Large intestine (tissue), 12 donors: ENCODE measurements at places on chromosomes 7 and 10. TPM values are rescaled to one million over a fixed set of nuclear protein-coding genes. Genes with fewer than 3 reads are reported as not detected.

DNA sequence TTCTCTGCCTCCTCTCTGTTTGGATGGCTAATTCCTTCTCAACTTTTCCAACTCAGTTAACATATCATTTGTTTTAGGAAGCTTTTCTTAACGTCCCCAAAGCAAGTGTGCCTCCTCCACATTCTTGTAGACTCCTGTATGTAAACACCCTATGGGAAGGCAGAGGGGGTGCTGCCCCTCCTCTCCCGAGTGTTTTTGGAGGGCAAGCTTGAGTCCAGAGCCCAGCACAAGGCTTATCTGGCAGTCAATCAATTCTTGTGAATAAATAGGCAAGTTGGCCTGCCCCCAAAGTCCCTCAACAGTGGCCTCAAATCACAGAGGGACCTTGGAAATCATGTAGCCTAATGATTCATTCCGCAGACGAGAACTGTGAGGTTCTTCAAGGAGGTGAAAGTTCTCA, 305.6 kb downstream of the RPS24 start:
- no peak for DNase-seq

PDK4 gene
- polyA plus RNA-seq = 13.6 TPM

DNA sequence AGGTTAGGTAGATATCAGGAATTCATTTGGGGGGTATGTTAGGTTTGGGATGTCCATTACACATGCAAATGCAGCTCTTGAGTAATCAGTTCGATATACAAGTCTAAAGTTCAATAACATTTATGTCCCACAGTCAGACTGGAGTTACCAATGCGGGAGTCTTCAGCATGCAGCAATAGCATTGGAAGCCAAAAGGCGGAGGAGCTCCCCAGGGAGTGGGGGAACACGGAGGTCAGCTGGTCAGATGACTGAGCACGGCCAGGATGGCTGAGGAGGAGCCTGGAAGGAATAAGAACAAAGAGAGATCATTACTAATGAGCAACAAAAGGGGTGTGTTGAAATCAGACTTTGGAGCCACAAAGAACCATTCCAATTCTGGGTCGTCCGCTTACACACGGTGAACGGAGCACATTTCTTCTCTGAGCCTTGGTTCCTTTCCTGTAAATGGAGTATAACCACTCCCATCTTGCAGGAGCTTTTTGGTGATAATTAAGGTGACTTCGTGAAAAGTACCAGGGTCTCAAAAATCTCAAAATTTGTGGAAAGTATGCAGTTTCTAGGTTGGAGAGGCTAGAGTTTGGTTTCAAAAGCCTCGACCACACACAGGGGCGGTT, 478 bp upstream of the ZNF22 start:
- peak; percentile 81 for DNase-seq

TSPAN15 gene
- polyA plus RNA-seq = 37.9 TPM

GDF2 gene
- polyA plus RNA-seq = not detected

PTPRN2 gene
- polyA plus RNA-seq = 13.4 TPM
